Karpas-422 (cell line): ENCODE measurements at places on chromosomes 3 and 15.

DNA sequence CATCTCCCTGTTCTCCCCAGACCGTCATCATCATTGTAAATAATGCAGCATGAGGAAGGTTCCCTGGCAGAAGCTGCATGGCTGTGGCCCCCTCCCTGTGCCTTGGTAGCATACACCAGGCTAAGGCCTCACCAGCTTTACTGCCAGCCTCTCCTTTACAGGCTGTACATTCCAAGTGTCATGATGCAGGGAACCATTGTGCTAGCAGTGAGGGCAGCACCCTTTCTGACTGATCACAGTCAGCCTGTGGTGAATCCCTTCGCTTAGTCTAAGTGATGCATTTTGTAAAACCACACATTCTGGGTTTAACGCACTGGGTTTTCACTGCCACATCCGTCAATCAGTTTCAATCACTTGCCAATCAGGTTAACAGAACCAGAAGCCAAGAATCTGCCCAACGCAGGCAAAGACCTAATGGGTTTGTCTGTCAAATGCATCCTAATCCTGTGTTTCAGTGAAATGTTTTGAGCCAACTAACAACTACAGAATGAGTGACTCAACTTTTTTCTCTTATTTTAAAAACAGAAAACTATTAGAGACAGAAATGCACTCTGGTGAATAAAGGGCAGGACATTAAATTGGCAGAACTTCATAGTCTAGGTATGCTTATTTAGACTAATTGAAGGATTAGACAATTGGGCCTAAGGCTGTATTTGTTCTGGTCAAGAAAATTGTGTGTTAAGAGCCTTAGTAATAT, 225.9 kb upstream of the DPH6 start:
- H3K4me3 ChIP-seq = no peak overlapping the region
- H3K27ac ChIP-seq = no peak overlapping the region
- no peak for DNase-seq
- H3K27me3 ChIP-seq = no peaks in the 10 kb centered on the region

GRCh38 chr3:135757421-135757820, 208.1 kb upstream of the PPP2R3A start:
- H3K4me1 ChIP-seq = no peaks in the 10 kb centered on the region
- H3K36me3 ChIP-seq = no peaks in the 10 kb centered on the region
- H3K27ac ChIP-seq = no peak overlapping the region

GRCh38 chr15:82135638-82136037, 89.8 kb upstream of the MEX3B start:
- peaks cover 18% of the 10 kb centered on the region; the same call in 1 of the 2 replicates for H3K36me3 ChIP-seq
- H3K27ac ChIP-seq = no peak overlapping the region
- H3K4me3 ChIP-seq = no peak overlapping the region
- DNase-seq = no peak

GRCh38 chr15:23385886-23386430, 31.4 kb downstream of the GOLGA8S start:
- H3K27me3 ChIP-seq = no peaks in the 10 kb centered on the region
- DNase-seq = no peak
- H3K36me3 ChIP-seq = no peaks in the 10 kb centered on the region
- H3K4me1 ChIP-seq = no peaks in the 10 kb centered on the region
- no peak overlapping the region for H3K27ac ChIP-seq

DNA sequence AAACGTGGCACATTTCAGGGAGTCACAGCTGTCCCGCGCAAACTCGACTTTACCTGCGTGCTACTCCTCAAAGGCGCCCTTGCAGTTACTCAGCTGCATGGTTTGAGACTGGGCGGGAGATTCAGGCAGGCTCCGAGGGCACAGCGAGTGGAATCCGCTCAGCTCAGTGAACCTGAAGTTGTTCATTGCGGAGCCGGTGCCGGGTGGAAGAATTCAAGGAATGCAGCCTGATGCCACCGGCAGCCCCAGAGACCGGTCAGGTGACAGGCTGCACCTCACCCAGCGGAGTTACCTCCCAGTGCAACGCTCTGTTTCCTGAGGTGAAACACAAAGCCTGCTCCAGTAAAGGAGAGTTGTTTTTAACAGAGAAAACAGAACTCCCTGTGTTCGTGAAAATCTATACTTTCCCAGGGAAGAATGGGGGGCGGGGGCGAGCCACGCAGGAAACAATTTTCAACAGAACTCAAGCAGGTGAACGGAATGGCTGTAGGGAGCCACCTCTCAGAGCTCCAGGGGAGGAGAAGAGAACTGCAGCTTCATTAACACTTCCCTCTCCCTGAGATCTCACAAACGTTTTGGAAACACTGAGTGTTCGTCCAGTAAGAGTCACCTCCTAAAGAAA, 3.8 kb downstream of the VEPH1 start:
- H3K4me1 ChIP-seq = no peaks in the 10 kb centered on the region
- no peaks in the 10 kb centered on the region for H3K36me3 ChIP-seq
- H3K27ac ChIP-seq = no peak overlapping the region
- H3K4me3 ChIP-seq = no peak overlapping the region
- DNase-seq = no peak
